ENCODE measurements at places on chromosomes 3 and 15.

DNA sequence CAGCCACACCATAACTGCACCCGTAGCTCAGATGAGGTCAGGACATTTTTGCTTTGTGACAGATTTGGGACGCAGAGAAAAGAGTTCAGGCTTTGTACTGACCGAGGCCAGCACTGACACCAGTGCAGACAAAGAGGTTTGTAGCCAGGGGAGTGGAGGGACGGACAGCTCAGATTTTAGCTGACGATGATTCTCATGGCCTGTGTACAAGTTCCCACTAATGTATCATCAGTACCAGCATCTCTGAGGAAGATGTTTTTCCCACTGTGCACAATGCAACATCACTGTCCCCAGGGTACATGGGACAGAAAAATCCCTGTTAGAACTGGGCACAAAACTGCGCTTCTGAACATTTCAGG lies 112.7 kb downstream of the SLCO3A1 start:
- no peak for DNase-seq
- H3K27ac ChIP-seq = no peak overlapping the region
- no peak overlapping the region for H3K4me3 ChIP-seq
- H3K27me3 ChIP-seq = no peaks in the 10 kb centered on the region
- H3K4me1 ChIP-seq = no peaks in the 10 kb centered on the region

GRCh38 chr3:195900436-195901355 lies 7.7 kb downstream of the TNK2 start:
- H3K4me3 ChIP-seq = no peak overlapping the region
- peaks cover 12% of the 10 kb centered on the region for H3K4me1 ChIP-seq
- no peaks in the 10 kb centered on the region for H3K27me3 ChIP-seq
- H3K36me3 ChIP-seq = no peaks in the 10 kb centered on the region
- no peak for DNase-seq

DNA sequence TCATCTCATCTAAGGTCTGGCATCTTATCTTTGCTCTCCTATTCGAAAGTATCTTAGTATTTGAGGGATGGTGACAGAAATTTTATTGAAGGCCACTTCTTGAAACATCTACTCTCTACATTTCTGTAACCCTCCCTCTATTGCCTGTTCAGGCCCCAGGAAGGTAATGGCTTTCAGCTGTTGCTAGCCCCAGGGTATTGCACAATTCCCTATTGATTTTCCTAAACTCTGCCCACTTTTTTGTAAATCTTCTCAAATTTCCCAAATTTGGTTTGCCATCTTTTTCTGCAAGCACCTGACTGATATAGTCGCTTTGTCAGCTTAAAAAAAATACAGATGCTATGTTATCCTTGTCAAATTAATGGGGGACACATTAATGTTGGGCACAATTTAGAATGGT lies 242.1 kb downstream of the RAP2B start:
- H3K4me3 ChIP-seq = no peak overlapping the region
- no peak for DNase-seq
- H3K4me1 ChIP-seq = no peaks in the 10 kb centered on the region

DNA sequence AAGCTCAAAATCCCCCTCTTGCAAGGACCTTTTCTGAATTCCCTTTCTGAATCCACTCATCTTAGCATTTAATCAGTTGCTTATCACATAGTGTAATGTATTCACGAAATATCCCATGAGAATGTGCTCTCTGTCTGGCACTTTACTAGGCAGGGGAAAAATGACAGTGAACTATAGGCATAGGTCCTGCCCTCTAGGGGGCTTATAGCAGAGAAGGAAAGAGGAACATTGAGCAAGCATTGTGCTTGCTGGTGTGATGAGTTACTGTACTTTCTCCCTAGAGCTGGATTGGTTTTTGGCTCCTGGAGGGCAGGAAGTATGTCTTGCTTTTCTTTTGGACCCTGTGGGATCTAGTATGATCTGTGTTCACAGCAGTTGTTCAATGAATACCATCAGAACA lies 26.5 kb downstream of the DUOX2 start:
- H3K4me3 ChIP-seq = no peak overlapping the region
- H3K27ac ChIP-seq = no peak overlapping the region
- no peaks in the 10 kb centered on the region for H3K27me3 ChIP-seq
- no peaks in the 10 kb centered on the region for H3K36me3 ChIP-seq
- peak; percentile 48 for DNase-seq

DNA sequence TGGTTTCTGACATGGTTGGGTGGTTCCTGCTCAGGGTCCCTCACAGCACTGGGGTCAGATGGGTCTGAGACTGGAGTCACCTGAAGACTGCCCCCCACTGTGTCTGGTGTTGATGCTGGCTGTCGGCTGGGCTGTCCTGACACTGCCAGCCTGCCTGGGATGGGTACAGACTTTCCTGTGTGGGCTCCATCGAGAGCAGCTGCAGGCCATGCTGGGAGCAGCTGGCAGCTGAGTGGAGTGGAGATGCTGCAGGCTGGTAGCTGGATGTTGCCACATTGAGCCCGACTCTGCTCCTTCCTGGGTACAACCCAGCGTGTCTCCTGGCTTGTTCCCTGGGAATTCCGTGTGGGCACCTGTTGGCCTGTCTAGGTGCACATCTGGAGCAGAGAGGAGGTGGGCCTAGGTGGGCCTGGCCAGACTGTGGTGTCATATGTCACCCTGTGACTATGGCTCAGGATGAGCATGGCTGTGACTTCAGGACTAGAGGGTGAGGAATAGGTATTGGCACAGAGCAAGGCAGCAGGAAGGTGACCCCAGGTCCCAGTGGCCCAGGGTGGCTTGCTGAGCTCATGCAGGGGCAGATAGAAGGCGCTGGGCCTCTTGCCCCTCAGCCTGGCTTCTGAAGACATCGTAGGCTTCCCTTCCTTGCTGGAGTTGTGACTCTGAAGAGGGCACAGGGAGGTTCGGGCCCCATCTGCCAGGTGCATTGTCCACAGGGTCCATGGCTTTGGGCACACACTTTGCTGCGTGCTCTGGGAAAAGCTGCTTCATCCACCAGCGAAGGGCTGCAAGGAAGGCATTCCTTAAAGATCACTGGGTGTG lies 40.0 kb upstream of the PRR23E start:
- H3K27me3 ChIP-seq = no peaks in the 10 kb centered on the region
- H3K4me3 ChIP-seq = no peak overlapping the region
- no peak overlapping the region for H3K27ac ChIP-seq
- no peak for DNase-seq

DNA sequence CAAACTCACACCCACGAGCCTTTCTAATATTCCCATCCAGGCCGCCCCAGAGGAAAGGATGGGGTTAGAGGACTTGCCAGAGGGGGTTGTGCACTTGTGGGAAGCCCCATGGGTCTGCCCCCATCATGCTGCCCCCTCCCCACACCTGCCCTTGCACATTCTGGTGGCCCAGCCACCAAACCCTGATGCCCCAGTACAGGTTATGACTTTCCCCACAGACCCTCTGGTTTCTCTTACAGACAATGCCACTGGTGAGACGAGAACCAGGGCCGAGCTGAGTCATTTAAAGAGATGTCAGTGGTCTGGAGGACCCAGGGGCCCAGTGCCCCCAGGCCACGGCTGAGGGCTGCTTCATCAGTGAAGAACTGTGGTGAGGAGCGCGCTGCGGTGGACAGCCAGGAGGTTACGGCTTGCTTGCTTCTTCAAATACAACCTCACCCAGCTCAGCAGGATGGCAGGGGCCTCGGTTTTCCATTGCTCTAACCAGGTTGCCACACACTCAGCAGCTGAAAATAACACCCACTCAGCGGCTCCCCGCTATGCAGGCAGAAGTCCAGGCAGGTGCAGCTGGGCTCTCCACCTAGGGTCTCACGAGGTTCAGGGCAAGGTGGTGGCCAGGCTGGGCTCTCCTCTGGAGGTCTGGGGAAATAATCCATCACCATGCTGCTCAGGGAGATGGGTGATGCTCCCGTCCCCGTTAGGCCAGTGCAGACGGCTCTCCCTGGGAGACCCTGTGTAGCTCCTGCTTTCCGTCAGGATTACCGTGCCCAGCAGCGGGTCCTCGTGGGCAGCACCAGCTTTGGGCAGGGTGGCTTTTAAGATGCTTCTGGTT lies 13.8 kb upstream of the SNRPA1 start:
- H3K27ac ChIP-seq = no peak overlapping the region
- no peak for DNase-seq
- H3K4me1 ChIP-seq = no peaks in the 10 kb centered on the region

DNA sequence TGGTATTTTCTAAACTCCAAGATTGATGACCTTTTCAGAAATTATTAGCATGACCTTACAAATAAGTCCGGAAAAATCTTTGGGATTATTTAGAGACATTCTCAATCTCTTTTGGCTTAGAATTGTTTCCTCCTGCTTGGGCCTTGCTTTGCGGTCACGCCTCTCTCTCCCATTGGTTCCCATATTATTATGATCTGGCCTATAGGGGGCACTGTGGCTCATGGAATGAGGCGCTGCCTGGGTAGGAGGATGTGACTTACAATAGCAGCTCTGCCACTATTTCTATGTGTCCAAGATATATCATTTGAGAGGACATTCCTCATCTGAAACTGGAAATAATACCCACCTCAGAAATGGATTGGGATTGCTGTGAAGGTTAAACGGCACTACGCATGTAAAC lies 464.9 kb downstream of the MFSD1 start:
- peak; percentile 83 for DNase-seq
- no peak overlapping the region for H3K4me3 ChIP-seq
- H3K27ac ChIP-seq = no peak overlapping the region
- no peaks in the 10 kb centered on the region for H3K4me1 ChIP-seq
- H3K27me3 ChIP-seq = no peaks in the 10 kb centered on the region
- H3K36me3 ChIP-seq = no peaks in the 10 kb centered on the region

- no peaks in the 10 kb centered on the region for H3K4me1 ChIP-seq
- peak; percentile 78 for DNase-seq
- no peak overlapping the region for H3K27ac ChIP-seq
- H3K36me3 ChIP-seq = no peaks in the 10 kb centered on the region
Observed at GRCh38 chr3:62703451-62704167, 171.6 kb downstream of the CADPS start.

All from mesendoderm (in vitro differentiated cells).